CD4-positive, CD25-positive, alpha-beta regulatory T cell (primary cell): ENCODE measurements at places on chromosomes 1 and 21. TPM values are rescaled to one million over a fixed set of nuclear protein-coding genes. Genes with fewer than 3 reads are reported as not detected.

The TMEM200B gene
- not detected for total RNA-seq

The UTS2 gene
- total RNA-seq: 8.0 TPM

The SLC22A15 gene
- 0.17 TPM for total RNA-seq

The USF1 gene
- total RNA-seq: 102 TPM

The SAMD11 gene
- total RNA-seq: not detected

The HSD3B1 gene
- not detected for total RNA-seq

The CFH gene
- 0.17 TPM for total RNA-seq

The SHISA4 gene
- 0.44 TPM for total RNA-seq

The SPRR2B gene
- not detected for total RNA-seq

- no peak for DNase-seq
Measured at GRCh38 chr1:4854367-4854766, 200.0 kb downstream of the AJAP1 start.

- DNase-seq: peak; percentile 70
Measured at GRCh38 chr1:117658676-117659075, 52.8 kb downstream of the TENT5C start.

DNA sequence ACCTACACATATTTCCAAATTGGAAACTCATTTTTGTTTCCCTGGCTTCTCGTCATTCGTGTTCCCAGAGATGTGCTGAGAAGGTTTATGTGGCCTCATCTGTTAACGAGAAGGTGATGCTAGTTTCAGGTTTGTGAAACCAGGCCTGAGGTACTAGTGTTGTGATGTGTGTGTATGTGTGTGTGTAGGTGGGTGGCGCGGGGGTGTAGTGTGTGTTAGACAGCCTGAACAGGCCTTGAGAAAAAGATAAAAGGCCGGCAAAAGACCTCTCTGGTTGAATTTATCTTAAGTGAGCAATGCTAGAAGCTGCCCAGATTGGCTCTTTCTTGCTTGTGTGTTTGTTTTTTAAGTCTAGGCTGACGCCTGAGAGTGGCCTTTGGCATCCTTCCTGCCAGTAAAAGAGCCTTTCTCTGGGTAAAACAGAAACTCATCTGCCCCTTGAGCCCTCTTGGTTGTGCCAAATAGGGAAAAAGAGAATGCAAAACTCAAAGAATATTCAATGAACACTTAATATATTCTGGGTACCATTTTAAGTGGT, 65.8 kb upstream of the HSD17B7 start:
- DNase-seq: no peak

DNA sequence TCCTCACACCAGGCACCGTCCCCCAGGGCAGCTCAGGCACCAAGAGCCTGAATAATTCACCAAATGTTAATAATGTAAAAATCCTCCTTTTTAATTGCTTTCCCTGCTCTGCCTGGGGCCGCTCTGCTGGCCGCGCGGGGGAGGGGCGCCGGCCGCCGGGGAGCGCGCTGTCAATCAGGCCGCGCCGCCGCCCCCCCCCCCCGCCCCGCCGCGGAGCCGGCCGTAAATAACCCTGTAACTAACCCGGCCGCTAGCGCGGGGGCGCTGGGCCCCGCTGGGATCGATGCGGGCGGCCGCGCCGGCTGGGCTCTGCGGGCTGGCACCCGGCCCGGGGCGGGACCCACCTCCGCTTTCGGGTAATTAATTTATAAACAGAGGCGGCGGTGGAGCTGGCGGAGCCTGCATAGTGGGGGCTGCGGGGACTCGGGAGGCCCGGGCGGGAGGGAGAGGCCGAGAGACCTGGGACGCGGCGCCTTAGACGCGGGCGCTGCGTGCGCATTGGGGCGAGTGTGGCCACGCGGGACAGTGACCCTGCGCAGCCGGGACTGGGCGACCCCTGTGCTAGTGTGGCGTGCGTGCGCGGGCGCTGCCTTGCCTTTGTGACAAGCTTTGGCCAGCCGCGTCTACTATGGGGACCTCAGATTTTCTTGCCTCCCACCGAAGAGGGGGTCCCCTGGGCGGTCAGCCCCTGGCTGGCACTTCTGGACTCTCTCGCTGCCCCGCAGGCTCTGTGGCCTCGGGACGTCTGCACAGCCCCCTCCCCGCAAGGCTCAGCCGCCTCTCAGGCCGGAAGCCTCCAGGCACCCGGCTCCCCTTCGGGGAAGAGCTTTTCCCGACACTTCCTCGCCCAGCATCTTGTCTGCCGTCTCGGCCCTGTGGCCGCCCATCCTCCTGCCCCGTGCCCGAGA, 16.6 kb downstream of the SAMD11 start:
- no peak for DNase-seq

DNA sequence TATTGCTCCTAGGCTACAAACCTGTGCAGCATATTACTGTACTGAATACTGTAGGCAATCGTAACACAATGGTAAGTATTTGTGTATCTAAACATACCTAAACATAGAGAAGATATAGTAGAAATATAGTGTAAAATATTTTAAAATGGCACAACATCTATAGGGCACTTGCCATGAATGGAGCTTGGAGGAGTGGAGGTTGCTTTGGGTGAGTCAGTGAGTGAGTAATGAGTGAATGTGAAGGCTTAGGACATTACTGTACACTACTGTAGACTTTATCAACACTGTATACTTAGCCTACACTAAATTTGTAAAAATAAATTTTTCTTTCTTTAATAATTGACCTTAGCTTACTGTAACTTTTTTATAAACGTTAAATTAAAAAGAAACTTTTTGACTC, 7.9 kb downstream of the LEFTY2 start:
- no peak for DNase-seq

DNA sequence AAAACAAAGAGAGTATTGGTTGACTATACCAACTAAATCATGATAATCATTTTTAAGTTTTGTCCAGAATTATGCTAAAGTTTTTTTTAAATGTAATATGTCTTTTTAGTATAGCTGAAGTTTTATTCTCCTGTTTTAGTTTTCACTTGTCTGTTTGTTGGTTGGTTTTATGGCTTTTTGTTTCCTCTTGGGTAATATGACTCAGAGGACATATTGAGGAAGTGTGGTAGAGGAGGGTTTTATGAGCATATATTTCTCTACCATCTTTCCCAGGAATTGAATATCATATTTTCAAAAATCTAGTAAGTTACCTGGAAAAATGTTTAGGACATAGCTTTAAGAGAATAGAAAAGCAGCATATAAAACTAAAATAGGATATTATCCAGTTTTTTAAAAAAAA, 68.6 kb upstream of the MCOLN3 start:
- DNase-seq: no peak

- no peak for DNase-seq
Measured at GRCh38 chr1:154840269-154841176, 29.6 kb downstream of the KCNN3 start.

DNA sequence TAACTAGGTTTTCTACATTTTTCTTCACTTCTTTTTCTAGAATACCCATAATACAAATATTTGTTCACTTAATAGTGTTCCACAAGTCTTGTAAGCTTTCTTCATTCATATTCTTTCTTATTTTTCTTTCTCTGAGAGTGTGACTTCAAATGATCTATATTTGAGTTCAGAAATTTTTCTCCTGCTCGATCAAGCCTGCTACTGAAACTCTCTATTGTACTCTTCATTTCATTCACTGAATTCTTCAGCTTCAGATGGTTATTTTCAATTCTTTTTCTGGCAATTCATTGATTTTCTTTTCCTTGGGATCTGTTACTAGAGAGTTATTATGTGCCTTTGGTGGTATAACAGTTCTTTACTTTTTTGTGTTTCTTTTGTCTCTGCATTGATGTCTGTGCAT, 82.5 kb upstream of the CAMK1G start:
- no peak for DNase-seq

DNA sequence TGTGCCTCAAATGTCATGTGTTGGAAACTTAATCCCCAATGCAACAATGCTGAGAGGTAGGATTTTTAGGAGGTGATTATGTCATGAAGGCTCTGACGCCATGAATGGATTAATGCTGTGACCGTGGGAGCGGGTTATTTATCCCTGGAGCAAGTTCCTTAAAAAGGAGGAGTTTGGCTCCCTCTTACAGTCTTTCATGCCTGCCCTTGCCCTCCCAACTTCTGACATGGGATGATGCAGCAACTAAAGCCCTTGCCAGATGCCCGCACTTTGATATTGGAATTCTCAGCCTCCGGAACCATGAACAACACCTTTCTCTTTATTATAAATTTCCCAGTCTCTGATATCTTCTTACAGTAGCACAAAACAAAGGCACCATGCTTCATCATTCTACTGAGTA, 685.3 kb upstream of the CHRM3 start:
- no peak for DNase-seq

DNA sequence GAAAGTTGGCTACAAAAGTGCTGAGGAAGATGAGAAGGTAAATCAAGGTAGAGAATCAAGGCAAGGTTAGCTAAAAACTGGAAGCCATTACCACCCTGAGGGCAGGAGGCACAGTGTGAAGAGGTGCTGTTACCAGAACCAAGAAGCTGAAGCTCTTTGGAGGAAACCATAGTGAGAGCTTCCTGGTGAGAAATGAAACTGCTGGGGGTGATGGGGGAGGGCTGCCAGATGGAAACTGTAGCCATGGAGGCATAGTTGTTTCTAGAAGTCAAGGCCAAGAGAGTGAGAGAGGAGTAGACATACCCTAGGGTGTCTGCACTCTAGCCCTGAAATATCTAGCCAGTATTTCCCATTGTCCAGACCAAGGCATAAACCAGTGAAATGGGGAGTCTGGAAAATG, 28.7 kb downstream of the IFI44 start:
- DNase-seq: no peak

GRCh38 chr1:4736254-4736653, 81.8 kb downstream of the AJAP1 start:
- DNase-seq: no peak

DNA sequence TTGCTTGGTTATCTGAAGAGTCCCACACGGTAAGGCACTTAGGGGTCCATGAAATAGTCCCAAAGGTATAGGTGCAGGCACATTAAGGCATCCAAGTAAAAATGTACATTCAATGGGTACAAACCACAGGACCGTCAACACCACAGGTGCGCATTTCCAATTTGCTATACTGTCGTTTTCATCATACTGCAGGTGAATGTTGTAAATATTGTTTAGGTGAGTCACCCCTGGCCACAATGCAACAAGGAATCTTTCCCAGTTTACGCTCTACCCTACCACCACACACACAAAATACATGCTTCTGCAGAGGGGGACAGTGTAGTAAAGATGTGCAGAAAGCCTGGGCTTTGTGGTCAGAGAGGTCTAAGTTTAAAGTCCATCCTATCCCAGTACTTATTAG, 13.7 kb downstream of the CADM3 start:
- DNase-seq: no peak

DNA sequence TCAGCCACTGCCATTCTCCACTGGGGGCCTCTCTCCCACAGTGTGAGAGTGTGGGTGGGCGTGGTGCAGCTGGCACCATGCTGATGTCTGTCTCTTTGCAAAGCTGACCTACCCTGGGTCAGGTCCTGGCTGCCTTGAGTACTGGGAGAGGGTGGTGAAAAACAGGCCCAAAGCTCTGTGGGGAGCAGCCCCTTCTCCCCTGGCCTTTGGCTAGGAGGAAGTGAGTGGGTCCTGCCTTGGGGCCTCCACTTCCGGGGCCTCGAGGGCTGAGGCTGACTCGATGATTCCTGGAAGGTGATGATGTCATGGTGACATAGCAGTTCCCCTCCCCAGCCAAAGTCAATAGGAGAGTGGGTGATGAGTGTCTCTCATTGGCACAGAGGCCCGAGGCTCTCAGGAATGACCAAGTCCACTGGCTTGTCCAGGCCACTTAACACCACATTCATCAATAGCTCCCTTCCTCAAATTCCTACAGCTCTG, 53.0 kb downstream of the IER5 start:
- no peak for DNase-seq

DNA sequence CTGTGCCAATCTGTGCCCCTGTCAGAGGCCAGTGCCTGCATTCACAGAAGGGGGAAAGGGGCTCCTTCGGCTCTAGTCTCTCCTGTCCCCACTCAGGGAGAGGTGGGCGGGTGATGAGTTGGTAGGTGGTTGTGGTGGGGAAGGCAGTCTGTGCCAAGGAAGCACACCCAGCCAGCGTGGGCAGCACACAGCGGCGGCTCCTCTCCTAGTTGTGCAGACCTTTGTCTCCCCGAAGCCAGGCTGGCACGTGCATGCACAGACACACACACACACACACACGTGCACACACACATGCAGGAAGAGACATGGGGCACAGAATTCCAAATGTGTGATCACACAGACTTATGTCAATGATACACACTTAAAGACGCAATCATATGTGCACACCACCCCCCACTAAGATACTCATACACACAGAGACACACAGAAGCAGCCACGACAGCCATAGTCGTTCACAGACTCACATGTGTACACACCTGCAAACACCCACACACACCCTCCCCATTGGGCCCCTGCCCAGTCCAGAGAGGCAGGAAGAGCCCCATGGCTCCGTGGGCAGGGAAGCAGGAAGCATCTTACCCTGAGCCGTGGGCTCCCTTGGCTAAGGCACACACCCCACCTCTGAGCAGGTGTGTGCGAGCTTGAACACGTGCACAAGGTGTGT, 16.4 kb downstream of the RIMS3 start:
- DNase-seq: no peak

GRCh38 chr21:37783016-37783415, 133.2 kb downstream of the KCNJ6 start:
- no peak for DNase-seq

GRCh38 chr1:46522184-46522968, 29.1 kb downstream of the KNCN start:
- DNase-seq: no peak

DNA sequence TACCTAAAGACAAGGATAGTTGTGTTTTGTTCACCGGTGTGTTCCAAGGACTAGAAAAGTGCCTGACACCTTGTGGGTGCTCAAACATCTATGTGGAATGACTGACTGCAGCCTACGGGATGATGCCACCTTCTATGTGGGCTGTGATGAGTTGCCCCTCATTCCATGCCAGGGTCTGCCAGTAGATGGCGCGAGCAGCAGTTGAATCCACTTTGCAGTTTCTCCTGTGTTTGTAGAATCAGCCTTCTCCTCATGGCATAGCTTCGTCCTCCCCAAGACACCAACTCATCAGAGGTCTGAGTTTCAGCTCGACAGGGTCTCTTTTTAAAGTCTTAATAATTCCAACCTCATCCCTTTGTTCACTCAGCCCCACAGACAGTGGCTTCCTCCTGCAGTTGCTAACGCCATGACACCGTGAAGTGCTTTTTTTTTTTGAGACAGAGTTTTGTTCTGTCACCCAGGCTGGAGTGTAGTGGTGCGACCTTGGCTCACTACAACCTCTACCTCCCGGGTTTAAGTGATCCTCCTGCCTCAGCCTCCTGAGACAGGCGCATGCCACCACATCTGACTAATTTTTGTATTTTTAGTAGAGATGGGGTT, 133.7 kb downstream of the CAPN8 start:
- DNase-seq: peak; percentile 50

DNA sequence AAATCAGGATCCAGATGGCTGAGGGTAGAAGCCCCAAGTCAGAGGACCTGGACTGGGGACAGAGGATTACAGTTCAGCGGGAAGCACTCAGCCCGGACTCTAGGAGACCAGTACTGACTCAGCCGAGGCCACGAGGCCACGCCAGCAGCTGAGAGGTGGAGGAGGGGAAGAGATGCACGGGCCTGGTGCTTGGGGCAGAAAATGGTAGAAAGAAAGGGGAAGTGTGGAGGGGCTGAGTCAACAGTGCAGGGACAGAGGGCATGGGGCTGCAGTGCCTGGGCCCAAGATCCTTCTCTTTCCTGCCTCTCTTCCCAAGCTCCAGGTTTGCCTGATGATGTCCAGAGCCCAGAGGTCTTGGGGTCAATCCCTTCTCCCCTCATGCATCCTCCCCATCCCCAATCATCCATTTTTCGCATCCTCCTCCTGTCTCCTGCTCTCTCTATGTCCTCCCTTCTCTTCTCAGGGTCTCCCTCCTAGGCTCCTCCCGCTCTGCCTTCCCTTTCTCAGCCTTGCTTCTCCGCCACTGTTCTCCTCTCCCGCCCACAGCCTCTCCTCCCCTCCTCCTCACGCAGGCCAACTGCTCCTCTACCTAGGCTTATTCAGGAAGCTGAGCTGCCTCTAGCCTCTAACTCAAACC, 7.7 kb downstream of the ARHGEF2 start:
- DNase-seq: no peak
